ENCODE measurements at places on chromosomes 11 and 22.

DNA sequence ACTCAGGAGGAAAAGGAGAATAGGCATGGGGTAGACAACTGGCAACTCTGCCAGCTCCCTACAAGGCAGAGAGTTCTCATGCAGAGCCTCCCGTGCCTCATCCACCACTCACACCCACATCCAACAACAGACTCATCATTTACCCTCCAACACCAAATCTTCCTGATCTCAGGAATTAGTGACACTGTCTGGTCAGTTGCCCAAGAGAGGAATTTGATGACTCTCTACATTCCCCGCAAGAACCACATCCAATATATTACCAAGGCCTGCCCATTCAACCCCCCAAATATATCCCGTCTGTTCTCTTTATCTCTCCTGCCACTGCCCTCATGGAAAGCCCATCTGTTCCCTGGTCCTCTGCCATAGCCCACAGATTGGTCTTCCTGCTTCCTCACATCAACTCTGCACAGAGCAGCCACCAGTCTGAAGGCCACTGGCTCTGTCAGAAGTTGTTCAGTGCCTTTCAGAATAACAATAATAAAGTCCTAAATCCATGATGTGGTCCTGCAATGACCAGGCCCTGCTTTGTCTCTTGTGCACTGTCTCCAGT, 57.5 kb upstream of the CD82 start:
- DNase-seq, result no peak

DNA sequence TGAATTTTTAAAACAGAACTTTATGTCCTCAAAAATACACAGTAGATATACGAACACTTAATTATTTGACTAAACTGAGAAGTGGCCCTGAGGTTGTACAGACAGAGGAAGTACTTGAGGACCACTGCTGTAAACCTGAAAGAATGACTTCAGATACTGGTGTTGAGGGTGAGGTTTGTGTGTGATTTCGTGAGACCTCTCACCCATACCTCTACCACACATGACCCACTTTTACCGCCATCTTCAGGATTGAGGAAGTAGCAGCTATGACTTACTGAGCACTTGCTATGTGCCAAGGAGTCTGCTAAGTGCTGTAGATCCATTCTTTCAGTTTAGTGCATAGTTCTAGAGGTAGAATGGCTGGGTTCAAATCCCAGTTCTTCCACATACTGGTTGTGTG, 21.9 kb downstream of the MMP13 start:
- no peak for DNase-seq

DNA sequence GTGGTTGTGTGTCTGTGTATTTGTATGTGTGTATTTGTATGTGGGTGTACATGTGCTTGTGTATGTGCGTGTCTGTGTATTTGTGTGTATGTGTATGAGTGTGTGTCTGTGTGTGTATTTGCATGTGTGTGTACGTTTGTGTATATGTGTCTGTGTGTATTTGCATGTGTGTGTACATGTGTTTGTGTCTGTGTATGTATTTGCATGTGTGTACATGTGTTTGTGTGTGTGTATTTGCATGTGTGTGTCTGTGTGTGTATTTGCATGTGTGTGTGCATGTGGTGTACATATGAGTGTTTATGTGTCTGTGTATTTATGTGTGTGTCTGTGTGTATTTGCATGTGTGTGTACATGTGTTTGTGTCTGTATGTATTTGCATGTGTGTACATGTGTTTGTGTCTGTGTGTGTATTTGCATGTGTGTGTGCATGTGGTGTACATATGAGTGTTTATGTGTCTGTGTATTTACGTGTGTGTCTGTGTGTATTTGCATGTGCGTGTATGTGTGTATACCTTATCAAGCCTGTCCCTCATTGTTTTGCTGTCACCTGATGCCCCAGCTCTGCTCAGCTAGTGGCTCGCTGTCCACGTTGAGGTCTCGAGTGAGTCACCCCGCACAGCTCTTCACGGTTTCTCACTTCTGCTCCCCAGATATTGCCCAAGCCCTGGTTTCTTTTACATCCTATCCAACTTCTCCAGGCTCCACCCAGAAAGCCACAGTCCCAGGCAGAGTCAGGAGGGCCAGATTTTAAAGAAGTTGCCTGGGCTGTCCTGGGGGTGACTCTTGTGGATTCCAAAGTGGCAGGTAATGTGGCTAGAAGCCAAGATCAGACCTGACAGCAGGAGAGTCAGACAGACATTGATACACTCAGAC, 15.2 kb downstream of the MB start:
- DNase-seq, result peak; percentile 42

GRCh38 chr11:27926981-27927481, 180.9 kb downstream of the KIF18A start:
- DNase-seq, result peak; percentile 60

- DNase-seq, result no peak
Observed at GRCh38 chr11:15660496-15660895, 545.8 kb downstream of the INSC start.

GRCh38 chr11:17581036-17581731, 34.1 kb downstream of the OTOG start:
- no peak for DNase-seq

- DNase-seq, result no peak
Observed at GRCh38 chr11:47987310-47987709, 7.0 kb downstream of the PTPRJ start.

GRCh38 chr11:118928870-118929500, 3.3 kb upstream of the BCL9L start:
- DNase-seq, result no peak

DNA sequence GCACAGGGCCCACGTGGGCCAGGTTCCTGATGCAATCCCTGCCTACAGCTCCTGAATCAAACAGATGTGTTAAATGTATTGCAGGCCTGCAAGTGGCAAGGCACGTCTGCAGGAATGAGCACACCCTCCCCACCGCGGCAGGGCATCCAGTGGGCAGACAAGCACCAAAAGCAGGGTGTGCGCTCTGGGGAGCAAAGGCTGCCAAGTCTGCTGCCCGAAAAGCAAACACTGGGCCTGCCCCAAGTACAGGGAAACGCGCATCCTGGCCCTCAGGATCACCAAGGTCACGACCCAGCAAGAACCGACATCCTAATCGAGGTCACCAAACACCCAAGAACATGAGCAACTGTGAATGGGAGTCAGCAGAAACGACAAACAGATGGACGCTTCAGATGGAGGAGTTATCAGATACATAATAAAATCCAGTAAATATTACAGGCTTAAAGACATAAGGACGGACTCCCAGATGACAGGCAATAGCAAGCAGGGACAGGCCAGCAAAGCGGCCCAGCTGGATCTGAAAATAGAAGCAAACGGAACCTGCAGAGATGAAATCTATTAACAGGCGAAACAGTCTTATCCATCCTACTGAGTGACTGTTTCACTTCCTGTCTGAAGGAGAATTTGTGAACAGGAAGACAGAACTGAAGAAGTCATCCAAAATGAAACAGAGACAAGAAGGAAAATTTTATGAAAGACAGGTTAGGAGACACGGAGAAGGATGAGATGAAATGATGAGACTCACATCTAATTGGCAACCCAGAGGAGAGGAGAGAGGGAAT, 26.7 kb downstream of the CARS1 start:
- DNase-seq, result no peak

GRCh38 chr11:65854852-65855837, 2.8 kb downstream of the CFL1 start:
- DNase-seq, result no peak

DNA sequence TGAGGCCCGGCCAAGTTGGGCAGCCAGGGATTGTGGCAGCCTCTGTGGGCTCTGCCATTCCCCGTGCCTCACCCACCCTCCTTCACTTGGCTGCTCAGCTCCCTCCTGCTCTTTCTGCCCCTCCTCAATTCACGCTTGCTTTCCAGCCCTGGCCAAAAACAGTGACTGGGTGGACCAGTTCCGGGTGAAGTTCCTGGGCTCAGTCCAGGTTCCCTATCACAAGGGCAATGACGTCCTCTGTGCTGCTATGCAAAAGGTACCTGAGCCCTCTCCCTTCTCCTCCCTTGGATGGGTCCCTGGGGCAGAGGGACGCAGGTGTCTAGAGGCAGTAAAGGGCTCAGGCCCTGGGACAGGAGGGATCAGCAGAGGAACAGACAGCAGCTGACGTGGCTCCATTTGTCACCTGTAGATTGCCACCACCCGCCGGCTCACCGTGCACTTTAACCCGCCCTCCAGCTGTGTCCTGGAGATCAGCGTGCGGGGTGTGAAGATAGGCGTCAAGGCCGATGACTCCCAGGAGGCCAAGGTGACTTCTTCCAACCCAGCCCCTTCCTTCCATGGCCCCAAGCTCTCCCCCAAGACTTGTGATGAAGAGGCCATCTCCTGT, 2.7 kb downstream of the FREY1 start:
- DNase-seq, result no peak

- peak; percentile 11 for DNase-seq
Observed at GRCh38 chr11:107770551-107770951, 58.7 kb upstream of the SLN start.

DNA sequence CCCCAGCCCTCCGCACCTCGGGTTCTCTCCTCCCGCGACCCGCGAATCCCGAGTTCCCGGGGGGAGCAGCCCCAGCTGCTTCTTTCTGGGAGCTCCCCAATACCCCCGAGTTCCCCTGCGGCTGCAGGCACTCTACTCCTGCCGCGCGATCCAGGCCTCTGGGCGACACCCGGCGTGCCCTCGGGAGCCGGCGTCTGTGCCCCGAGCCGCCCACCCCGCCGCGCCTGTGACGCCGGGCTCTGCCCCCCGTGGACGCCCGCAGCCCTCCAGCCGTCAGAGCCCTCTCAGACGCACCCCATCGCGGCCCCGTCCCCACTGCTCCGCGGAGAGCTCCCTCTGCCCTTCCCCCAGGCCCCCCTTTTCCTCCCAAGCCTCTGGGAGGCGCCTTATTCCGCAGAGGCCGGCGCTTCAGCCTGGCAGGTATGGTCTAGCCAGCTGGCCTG, 422 bp downstream of the GLB1L2 start:
- no peak for DNase-seq

GRCh38 chr11:111936040-111936540, 1.1 kb upstream of the DIXDC1 start:
- no peak for DNase-seq

- DNase-seq, result no peak
Observed at GRCh38 chr11:47108214-47108613, 68.5 kb downstream of the ARFGAP2 start.

DNA sequence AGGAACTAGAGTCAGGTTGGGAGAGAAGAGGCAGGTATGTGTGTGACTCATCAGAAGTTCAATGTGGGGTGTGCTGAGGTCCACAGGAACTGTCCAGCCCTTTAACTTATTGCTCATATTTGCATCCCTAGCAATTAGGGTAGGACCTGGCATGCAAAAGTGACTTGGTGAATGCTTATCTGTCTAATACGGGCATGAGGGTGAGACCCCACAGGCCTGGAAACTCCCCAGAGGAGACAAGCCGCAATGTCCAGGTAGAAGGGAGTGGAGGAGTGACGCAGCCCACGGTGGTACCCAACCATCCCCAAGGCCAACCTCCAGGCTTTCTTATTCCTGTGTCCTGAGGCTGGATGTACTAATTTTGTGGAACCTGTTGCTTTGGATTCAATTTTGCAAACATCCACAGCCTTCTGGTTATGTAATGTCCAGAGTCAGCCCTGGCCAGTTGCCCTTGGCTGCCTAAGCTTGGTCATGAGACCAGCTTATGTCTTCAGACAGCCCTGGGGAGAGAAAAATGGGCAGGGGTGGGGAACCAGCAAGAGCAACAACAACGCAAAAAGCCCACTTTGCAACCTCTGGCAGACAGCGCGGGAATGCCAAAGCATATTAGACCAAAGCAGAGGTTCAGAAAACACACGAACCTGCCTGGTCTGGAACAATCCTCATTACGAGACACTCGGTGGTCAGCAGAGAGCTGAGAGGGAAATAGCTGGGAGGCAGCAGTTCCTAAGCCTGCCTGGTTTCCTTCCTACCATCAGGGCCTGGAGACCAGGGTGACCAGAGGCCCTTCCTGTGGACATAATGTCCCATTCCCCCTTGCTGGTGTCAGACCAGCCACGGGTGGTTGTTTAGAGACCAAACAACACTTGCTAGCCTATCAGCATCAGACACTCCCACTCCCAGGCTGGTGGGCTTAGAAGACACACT, 49.3 kb downstream of the TIMP3 start:
- DNase-seq, result no peak

- no peak for DNase-seq
Observed at GRCh38 chr11:76690736-76691135, 20.2 kb upstream of the LRRC32 start.
